Esophagus mucosa (tissue), 1 donor: ENCODE measurements at places on chromosomes 5 and 9.

DNA sequence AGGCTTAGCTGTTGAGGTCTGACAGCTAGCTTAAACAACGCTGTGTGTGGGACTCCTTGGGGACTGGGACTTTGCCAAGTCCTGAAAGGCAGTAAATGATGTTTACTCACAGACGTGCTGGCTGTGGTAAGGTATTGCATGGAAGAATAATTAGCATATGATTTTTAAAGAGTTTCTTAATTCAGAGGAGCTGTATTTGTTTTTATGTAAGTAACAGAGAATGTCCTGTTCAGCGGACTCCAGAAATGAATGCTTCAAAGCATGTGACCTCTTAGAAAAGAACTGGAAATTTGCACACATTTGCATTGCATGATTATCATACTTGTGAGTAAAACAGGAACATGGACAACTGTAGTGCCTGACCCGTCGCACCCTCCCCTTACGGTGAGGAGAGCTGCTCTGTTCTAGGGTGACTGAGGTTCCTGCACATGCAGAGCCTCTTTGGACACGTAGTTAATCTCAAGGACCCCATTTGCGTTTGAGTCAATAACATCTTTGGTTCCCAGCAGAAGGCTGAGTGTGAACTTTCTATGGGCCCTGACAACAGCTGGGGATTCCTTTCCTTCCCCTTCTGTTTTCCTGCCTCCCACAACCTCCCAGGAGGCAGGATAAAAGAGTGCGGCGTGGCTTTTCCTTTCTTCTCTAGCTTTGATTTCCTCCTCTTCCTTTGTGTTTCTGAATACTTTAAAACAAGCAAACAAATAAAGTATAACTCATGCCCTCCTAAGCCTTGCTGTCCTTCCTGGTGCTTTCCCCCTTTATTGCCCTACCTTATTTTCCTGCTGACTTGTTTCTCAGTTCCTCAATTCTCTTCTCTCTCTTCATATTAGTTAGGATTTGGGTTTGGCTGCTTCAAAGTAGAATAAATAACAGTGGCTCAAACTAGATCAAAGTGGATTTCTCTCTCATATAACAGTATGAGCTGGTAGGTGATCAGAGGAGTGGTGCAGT lies 157.2 kb upstream of the CD180 start:
- peak; percentile 11 for ATAC-seq

DNA sequence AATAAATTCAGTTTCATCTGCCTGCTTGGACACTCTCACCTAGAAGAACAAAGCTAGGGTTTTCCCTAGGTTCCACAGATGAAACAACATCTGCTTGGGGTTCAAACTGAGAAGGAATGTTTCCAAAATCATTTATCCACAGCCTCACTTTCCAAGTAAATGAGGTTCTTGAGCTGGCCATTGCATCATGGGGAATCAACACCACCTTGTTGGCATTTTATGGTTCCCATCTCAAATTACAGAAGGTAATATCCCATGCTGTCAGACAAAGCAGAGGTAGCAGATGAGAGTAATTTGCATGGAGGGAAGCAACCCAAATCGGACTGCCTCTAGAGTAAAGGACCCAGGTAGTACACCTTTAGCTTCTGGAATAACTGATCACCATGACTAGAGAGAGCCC lies 10.5 kb upstream of the NR4A3 start:
- no peak for ATAC-seq

DNA sequence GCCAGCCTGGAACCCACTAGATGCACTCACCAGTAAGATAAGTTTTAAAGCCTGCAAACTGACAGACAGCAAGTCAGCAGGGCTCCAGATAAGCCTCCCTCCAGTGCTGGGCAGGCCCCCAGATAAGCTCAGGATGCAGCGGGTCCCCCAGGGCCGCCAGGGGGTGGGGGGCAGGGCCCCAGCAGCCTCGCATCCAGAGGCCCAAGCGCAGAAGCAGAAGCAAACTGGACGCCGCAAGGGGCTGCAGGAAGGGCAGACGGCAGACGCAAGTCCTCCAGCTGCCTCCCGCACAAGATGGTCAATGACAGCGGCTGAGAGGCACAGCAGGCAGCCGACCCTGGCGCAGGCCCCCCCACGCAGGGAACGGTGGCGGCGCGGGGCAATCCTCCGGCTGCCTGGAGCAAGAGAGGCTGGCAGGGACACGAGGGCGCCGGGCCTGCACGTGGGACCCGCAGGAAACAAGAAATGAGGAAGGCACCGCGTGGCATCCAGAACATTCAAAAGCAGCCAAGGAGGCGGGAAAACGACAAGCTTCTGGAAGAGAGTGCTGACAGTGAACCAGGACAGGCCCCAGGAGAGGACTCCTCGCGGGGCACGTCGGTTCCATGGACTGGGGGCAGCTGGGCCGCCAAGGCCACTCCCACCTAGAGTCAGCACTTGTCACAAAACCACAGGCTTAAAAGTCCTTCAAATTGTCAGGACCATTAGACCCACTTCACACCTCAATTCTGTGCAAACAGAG lies 49.8 kb downstream of the ROR2 start:
- no peak for ATAC-seq

- ATAC-seq, result no peak
These were observed 32.3 kb downstream of the TMEM167A start for GRCh38 chr5:83044926-83045325.

GRCh38 chr9:127853312-127854183 lies 910 bp downstream of the ENG start:
- ATAC-seq, result no peak
